ENCODE measurements at places on chromosomes 16 and 17.

DNA sequence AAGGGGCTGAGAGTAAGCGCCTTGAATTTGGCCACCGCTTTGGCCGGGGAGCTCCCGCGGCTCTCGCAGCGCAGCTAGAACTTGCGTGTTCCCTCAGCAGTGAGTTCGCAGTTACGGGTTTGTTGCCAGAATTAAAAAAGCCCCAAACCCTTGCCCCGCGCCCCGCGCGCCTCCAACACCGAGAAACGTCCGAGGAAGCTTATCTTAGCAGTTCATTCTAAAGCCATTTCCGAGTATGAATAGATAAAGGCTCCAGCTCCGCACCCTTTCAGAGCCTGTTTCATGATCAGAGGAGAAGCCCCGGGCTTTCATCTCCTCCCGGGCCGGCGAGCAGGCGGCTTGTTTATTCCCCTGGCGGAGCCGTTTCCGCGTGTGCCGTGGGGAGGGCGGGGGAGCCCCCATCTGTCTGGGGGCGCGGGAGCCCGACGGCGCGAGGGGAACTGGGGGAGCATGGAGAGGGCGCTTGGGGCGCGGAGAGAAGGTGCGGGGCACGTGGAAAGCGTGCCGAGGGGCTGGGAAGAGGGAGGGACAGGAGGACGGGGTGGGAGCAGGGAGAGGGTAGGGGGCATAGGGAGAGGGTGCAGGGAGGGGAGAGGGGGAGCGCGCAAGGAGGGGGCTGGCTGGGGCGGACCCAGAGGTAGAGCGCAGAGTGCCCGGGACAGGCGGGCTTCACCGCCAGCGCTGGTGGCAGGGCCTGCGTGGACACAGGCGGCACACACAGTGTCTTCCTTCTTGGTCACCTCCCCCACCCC lies 9.9 kb downstream of the TBX4 start:
- DNase-seq: no peak

- no peak for DNase-seq
These were observed 261.6 kb upstream of the TNRC6C start for GRCh38 chr17:77696721-77697460.

DNA sequence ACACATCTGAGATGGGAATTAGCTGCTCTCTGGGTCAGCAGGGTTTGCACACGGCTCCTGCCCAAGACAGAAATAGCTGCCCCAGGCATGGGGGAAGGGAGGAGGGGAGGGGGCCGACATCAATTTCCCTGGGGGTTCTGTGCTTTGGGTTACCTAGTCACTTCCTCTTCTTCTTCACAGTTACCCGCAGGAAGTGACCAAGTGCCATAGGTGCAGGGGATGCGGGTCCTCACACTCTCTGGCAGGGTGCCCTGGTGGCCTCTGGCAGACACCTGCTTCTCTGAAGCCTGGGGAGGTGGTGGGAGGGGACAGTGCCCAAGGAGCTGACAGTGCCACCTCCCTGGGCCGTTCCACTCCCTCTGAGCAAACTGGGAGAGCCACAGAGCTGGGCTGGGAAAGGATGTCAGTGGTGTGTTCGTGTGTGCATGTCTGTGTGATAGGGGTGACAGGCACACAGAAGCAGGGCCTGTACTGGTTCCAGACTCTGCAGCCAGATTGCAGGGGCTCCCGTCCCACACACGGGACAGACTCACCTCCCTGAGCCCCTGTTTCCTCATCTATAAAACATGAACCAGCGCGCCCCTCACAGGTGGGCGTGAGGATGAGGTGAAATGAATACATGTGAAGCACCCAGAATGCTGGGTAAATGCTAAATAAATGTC lies 18.2 kb downstream of the SCN4A start:
- peak; percentile 43 for DNase-seq

- DNase-seq: peak; percentile 74
These were observed 22.8 kb upstream of the PVALEF start for GRCh38 chr17:81142301-81143199.

- no peak for DNase-seq
These were observed 9.9 kb upstream of the HOXB13 start for GRCh38 chr17:48738424-48738802.

GRCh38 chr17:55325406-55325805 lies 60.6 kb downstream of the HLF start:
- no peak for DNase-seq

DNA sequence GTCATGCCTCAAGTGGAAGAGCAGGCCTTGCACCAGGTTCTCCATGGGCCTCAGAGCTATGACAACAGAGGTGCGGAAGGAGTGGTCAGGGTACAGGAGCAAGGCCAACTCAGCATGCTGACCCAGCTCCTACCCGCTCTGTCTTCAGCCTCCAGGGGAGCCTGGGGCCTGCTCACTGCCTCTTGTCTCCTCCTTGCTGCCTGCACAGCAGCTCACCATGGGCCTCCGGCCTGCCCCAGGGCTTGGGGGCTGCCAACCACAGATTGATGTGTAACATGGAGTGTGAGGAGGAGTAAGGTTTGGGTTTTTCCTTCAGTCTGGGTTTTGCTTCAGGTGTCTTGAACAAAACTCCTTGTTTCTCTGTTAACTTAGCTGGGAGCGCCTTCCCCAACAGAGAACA lies 62.1 kb downstream of the PLD6 start:
- no peak for DNase-seq

GRCh38 chr16:89312194-89312593 lies 94.7 kb downstream of the ZNF778 start:
- no peak for DNase-seq

GRCh38 chr17:78125976-78126894 lies 2.3 kb downstream of the TMC6 start:
- no peak for DNase-seq

DNA sequence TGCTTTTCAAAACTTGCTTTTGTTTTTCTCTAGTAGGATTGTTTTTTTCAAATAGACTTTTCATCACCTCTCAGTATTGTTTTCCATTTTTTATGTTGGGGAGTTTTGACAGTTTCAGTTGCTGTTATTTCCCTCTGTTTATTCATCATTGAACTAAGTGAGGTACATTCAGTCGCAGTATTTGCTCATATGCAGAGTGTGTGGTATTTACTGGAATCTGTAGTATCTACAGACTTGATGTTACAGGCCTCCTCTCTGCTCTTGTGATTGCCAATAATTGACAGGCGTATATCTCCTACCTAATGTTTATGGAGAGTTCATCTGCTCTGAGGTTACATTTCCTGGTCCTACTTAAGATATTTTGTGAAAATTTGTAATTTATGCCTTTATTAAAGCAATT lies 49.6 kb downstream of the COX10 start:
- no peak for DNase-seq

- peak; percentile 62 for DNase-seq
These were observed 662.0 kb downstream of the WWOX start for GRCh38 chr16:78761427-78761826.

DNA sequence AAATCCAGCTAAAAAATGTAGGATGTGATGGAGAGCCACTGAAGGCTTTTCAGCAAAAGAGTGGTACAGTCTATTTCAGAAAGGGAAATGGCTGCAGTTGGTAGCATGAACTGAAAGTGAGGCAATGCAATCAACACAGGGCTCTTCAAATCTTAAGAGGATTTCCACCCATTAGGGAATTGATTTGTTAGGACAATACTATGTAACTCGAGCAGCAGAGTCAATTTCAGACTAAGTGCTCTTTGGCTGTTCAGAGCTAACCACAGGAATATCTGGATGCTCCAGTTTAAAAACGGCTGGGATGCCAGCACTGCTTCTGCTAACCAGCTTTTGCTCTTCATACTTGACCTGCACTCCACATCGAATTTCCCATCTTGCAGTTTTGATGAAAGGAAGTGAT lies 24.6 kb downstream of the CACNG1 start:
- no peak for DNase-seq

DNA sequence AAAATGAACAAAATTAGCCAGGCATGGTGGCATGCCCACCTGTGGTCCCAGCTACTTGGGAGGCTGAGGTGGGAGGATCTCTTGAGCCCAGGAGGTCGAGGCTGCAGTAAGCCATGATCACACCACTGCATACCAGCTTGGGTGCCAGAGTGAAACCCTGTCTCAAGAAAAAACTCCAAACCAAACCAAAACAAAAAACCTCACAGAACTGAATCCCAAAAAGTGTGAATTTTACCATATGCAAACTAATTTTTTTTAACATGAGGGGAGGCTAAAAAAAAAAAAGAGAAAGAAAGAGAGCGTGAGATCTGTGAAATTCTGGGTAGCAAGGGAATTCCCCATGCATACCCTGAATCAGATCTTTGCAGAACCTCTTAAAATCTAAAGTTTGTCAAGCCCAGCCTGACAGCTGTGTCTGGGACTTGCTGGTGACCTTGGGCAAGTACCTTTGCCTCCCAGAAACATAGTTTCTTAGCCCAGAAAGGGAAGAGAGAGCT lies 17.1 kb upstream of the CDH1 start:
- no peak for DNase-seq

GRCh38 chr17:14316126-14316832 lies 15.4 kb downstream of the HS3ST3B1 start:
- DNase-seq: no peak

DNA sequence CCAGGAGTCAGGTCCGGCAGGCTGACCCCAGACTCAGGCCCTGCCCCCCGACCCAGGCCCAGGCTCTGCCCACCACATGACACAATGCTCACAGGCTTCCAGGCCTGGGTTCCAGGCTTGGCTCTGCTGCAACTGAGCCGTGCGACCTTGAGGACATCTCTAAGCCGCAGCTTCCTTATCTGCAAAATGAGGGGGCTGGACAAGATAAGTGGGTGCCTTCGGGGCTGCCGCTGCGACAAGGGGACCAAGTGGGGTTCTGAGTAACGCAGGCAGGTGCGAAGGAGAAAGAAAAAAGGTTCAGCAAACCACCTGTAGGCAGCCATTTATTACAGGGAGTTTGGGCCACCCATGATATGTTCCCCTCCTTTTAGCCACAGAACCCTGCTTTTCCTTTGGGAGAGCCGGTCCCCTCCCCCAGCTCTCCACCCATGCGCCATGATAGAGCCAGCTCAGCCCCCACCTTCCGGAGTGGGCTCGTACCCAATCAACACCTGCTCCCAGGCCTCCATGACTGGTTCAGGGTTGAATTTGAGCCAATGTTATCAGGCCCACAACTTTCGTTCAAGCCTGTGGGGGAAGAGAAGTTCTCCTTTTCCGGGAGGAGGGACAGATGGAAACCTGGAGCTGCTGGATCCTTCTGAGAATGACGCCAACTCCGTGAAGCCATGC lies 38.2 kb downstream of the RTN4RL1 start:
- no peak for DNase-seq

DNA sequence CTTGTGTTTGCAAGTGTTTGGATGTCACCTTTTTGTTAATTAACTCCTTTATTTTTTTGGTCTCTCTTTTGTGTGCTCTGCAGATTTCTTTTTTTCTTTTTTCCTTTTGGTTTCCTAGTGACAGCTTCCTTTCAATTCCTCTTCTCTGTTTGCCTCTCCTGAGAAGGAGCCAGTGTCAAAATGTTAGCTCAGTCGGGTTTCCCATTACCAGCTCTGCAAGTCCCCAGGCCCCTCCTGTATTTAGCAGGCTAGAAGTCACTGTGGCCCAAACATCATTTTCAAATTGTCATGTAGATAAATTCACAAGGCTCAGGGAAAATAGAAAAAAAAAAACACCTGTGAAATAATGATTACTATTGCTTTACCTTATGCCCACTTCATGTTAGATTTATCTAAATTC lies 1621.6 kb downstream of the CDH8 start:
- no peak for DNase-seq

DNA sequence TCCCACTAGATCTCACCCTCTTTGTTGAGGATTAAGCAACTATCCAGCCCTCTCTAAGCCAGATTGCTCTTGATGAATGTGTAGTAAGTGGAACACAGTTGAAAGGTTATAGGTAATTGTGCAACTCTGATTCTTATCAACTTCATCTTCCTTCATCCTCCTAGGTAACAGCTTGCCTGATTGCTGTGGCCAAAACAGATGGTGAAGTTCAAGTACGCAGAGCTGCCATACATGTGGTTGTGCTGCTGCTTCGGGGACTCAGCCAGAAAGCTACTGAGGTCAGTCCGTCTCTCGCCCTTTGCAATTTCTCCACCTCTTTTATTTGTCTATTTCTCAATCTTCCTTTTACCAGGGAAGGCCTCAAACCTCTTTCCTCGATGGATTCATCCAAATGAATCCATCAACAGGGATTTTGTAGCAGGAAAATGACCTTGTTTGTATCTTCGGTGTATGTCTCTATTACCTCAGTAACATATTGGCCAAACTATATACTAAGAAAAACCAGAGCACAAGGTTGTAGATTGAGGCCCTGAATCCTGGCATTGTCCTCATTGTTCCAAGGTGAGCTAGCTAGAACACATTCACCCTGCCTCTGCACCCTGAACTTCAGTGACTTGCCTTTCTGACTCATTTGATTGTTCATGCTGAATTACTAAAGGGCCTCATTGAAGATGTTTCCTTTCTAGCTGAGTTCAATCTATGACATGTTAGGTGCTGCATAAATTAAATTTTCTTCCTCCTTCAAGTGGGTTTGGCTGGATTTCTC lies 65.1 kb upstream of the HAS3 start:
- DNase-seq: no peak

- no peak for DNase-seq
These were observed 2.2 kb upstream of the KRT19 start for GRCh38 chr17:41530062-41531048.

GRCh38 chr16:88058136-88058535 lies 106.9 kb downstream of the BANP start:
- no peak for DNase-seq

- DNase-seq: peak; percentile 91
These were observed at the start of gene HIRIP3 for GRCh38 chr16:29995324-29995910. Gene HIRIP3 (minus strand): TSS chr16:29995617. CDS start chr16:29995605, 12 bp downstream.

DNA sequence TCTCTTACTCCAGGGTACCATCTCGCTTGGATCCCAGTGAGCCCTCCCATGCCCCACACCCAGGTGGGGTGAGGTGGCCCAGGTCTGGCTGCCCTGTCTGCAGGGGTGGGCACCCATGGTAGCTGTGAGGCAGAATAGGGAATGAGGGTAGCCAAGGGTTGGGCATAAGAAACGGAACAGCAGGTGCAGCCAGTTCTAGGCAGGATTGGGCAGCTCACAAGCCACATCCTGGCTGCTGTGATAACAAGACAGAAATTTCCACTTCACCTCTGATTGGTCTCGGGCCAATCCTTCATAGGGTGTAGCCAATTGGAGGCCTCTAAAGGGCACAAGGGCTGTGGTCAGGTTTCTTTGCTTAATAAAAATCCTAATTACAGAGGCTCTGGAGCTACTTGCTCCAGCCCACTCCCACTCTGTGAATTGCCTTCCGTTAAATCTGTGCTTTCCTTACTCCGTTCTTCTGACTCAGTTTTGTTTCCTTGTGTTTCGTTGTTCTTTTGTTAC lies 1.5 kb upstream of the ARHGDIG start:
- peak; percentile 43 for DNase-seq

DNA sequence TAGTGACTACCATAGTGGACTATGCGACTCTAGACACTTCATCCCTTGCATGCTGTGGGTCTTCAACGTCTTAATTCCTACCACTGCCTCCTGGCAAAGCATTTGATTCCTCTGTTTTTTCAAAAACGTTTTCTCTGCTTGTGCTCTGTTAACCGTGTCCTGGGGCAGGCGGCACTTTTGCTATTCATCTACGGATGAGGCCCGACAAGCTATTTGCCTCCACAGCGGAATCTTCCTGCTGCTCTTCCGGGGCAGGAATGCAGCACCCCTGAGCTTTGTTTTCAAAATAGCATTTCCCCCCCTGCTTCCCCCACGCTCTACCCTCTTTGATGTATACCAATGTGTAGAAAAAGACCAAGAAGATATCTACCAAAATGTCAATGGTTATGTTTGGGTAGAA lies 39.8 kb upstream of the METTL16 start:
- no peak for DNase-seq
